ENCODE measurements at places on chromosomes 3 and 15. TPM values are rescaled to one million over a fixed set of nuclear protein-coding genes. Genes with fewer than 3 reads are reported as not detected.

DNA sequence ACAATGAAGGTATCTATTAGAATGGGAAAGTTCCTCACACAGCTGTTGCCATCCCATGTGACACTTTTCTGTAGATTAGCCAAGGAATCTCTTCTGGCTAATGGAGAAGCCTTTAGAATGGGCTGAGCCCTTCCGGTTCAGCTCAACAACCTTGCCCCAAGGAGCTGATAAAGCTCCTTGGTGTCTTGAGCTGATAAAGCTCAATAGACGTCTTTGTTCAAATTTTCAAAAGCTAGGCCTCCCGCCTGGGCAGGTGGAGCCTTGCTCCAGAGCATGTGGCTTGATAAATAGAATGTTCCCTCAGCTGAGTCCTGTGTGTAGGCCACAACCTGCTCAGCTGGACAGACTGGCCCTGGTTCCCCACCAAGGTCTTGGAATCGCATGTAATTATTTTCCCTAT, 7.2 kb upstream of the BNIP2 start:
- DNase-seq = no peak

The ZPLD1 gene
- total RNA-seq = not detected

GRCh38 chr3:58366699-58367098, 34.0 kb downstream of the PXK start:
- no peak for DNase-seq

- DNase-seq = no peak
Measured at GRCh38 chr15:92510163-92510882, 116.6 kb downstream of the ST8SIA2 start.

GRCh38 chr15:70576696-70577095, 186.7 kb downstream of the UACA start:
- no peak for DNase-seq

The SLC22A13 gene
- total RNA-seq = 0.98 TPM

- no peak for DNase-seq
Measured at GRCh38 chr3:175735866-175736265, 876.7 kb downstream of the NAALADL2 start.

The CYP11A1 gene
- total RNA-seq = 4.3 TPM

The SPATA12 gene
- not detected for total RNA-seq

DNA sequence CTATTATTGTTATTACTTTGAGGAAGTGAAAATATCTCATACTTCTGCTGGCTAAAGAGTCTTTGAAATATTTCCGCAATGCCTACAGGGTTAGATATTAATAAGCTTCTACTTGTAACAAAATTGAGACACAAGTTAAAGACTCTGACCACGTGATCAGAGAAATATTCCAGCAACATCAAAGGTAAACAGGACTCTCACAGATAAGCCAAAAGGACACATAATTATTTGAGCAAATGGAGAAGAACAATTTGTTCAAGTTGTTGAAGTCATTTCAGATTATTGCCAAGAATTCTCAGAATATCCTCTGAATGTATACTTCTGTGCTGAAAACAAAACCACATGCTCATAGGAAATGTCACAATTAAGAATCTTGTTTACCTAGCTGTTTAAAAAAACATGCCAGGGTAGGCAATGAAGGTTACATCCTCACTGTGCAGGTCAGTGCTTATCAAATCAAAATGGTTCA, 225.8 kb upstream of the ALCAM start:
- no peak for DNase-seq

- DNase-seq = no peak
Measured at GRCh38 chr15:89657686-89658200, 2.5 kb upstream of the KIF7 start.

The LRRIQ4 gene
- total RNA-seq = not detected

DNA sequence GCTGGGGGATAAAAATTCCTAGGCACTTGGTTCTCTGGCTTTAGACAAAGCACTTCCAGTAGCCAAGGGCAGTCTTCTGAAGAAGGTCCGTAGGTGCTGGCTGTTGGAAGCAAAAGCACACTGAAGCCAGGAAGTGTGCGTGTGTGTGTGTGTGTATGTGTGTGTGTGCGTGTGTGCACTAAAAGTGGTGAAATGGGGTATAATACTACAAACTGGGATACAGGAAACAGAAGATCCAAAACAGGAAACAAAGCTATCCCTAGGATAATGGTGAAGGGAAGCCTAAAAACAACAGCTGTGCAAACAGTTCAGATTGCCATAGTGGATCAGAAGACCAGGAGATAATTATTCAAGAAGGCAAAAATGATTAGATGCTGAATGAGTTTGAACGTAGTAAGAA, 103.4 kb downstream of the IL20RB start:
- no peak for DNase-seq

DNA sequence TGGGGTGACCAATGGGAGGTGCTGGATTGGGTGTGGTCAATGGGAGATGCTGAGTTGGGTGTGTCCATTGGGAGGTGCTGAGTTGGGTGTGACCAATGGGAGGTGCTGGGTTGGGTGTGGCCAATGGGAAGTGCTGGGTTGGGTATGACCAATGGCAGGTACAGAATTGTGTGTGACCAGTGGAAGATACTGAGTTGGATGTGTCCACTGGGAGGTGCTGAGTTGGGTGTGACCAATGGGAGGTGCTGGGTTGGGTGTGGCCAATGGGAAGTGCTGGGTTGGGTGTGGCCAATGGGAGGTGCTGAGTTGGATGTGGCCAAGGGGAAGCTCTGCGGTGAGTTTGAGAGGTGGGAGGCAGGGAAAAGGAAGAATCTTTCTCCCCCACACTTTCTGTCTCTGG, 250.0 kb upstream of the PROK2 start:
- DNase-seq = no peak

GRCh38 chr3:112640276-112640929, 540 bp downstream of the CCDC80 start:
- DNase-seq = no peak

The FSIP1 gene
- 0.85 TPM for total RNA-seq

- no peak for DNase-seq
Measured at GRCh38 chr15:66780172-66780972, 78.3 kb downstream of the SMAD6 start.

DNA sequence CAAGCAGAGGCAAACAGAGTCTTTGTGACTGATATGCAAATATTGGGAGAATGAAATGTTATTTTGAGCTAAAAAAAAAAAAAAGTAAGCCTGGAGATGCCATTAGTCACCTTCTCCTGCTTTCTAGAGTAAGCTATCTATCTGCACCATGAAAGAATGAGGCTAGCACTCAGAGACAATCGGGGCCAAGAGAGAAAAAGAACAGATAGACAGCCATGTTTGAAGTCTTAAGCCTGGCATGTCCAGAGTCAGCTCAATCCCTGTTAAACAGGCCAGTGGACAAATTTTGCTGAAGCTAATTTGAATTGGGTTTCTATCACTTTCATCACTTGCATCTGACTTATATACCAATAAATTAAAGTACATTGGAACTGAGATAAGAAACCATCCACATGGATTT, 204.4 kb downstream of the SLC9A9 start:
- no peak for DNase-seq

DNA sequence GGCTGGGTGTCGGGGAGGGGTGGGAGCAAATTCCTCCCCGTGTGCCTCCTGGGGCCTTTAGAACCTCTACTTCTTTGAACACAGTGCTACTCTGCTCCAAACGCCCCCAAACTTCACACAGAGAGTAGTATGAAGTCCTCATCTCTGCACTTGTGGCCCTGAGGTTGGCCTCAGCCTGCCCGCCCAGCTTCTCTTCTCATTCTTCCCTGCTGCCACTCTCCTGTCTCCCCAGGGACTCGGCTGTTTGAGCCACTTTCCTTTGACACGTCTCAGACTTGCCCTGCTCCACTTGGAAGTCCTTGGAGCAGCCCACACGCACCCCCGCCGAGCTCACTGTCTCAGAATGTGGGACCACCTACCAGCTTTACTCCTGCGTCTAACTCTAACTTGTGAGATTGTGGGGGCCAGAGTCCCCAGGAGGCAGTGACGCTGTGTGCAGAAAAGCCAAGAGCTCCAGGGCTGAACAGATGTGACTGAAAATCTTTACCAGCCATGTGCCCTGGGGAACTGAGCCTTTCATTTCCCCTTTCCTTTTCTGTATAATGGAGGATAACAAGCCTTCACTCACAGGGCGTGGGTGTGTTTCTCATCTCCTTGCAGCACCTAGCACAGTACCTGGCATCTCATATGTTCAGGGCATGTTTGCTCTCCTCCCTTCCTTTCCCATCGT, 233.6 kb upstream of the CTDSPL start:
- no peak for DNase-seq

DNA sequence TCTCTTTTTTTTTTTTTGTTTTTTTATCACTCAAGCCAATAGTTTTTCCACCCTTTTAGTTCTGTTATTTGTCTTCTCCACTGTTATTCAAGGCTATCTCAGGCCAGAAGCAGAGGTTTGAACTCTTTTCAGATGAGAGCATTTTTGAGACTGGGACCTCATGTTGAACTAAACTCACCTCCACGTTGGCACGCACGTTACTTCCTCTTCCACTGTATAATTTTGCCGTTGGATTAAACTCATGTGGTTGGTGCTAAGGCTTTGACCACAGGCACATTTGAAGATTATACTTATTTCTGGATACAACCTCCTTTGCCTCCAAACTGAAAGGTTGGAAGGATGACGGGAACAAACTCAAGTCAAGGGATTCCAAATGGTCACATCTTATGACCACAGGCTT, 501.3 kb upstream of the TPRG1 start:
- no peak for DNase-seq

The IGSF11 gene
- 19.8 TPM for total RNA-seq

The APBA2 gene
- total RNA-seq = 3.5 TPM

- DNase-seq = no peak
Measured at GRCh38 chr15:93467337-93467736, 378.3 kb upstream of the RGMA start.

DNA sequence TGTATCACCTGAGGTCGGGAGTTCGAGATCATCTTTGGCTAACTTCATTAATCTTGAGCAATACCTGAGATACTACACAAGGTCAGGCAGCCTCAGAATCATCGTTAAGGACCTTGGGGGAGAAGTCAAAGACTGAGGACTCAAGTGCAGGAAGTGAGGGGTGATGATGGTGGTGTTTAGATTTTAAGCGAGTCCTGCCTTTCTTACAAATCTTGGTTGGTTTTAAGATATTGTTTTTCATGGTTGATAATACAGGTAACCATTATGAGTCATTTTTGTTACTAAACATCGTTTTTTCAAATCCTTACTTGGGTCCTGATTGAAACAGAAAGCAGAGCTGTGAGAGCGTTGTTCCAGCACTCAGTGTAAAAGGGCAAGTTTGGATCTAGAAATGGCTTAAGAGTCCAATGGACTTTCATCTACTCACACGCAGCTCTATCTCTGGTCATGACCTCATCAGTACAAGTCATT, 4.1 kb downstream of the RASGRP1 start:
- DNase-seq = no peak

The WDR93 gene
- total RNA-seq = not detected

The SOX2 gene
- total RNA-seq = 12.4 TPM

The ABI3BP gene
- total RNA-seq = 369 TPM

DNA sequence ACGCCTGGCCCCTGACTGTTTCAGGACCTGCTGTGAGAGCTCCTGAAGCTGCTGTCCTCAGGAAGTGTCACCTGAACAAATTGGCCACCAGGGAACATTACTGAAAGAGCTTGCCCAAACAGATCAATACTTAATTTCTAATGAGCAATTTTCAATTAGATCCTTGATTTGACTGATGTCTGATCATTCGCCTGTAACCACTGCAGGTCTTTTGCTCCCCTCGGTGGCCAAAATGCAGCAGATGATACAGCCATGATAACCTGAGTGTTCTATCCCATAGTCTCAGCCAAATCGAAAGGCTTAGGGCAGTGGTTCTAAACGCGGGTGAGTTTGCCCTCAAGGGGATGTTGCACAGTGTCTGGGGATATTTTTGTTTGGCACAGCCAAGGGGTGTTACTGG, 57.6 kb upstream of the MEX3B start:
- DNase-seq = no peak

The TMEM108 gene
- 0.67 TPM for total RNA-seq

The TLR9 gene
- total RNA-seq = 1.1 TPM
